NCI-H460 (cell line): ENCODE measurements at places on chromosomes 2 and 18.

- no peak for DNase-seq
Observed at GRCh38 chr2:16908656-16909055, 243.0 kb upstream of the CYRIA start.

DNA sequence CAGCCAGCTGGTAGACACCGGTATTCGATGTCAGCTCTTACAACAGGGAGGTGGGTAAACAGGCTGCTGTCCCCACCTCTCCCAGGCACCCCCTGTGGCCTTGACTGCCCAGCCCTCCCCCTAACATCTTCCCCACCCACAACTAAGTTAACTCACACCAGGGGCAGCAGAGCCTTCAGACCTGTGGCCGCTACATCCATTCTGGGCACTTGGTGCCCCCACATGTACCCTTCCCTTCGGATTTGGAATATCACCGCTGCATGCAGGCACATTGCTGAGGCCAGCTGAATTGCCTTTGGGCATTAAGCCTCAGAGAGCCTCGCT, 130.3 kb downstream of the MYCN start:
- no peak for DNase-seq

- DNase-seq = no peak
Observed at GRCh38 chr2:102664471-102664909, 45.1 kb downstream of the SLC9A2 start.

DNA sequence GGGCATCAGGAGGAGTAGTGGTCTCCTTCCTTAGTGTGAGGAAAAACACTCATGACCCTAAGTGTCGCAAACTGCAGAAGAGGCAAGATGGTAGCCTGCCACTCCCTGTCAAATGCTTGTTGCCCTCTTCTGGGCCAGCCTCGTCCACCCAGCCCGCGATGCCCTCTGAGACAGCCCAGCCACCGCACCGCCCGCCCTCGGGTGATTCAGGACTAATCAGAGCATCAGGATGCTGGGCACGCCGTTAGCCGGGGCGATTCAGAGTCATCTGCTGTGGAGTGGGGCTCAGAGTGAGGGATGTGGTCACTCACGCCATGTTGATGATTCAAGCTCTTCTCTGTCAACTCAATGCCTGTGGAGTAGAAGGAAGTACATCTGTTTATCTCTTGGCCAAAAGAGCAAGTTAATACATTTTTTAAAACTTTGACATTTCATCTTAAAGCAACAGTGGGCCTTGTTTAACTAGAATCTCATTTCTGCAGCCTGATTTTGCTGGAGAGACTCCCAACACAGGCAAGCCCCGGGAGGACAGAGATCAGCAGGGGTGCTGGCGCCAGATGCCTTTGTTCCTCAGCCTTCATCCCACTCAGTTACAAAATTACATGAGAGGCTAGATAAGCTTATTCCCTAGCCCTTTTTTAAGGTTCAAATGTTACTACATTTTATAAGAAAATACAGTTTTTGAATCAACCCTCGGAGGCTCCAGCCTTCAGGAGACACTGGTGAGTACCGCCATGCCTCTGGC, 79.0 kb downstream of the TMEM18 start:
- no peak for DNase-seq

GRCh38 chr18:5972298-5972697, 77.0 kb upstream of the TMEM200C start:
- DNase-seq = no peak

DNA sequence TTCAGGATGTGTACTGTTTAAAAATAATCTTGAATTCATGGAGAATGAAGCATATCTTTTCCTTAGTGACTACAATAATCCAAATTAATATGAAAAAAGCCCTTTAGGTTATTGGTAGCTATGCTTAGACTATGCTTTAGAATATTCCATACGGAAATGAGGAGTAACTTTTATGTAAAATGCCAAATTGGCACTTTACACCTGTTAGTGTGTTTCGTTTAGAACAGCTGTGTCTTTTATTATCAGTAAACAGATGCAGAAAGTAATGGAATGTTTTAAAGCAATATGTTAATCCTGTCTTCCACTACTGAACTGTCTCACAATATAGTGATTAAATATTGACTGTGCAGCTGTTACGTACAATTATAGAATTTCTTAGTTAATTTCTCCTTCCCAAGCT, 129.6 kb downstream of the PMS1 start:
- no peak for DNase-seq

- DNase-seq = peak; percentile 26
Observed at GRCh38 chr2:96470636-96471035, 34.5 kb downstream of the NEURL3 start.

DNA sequence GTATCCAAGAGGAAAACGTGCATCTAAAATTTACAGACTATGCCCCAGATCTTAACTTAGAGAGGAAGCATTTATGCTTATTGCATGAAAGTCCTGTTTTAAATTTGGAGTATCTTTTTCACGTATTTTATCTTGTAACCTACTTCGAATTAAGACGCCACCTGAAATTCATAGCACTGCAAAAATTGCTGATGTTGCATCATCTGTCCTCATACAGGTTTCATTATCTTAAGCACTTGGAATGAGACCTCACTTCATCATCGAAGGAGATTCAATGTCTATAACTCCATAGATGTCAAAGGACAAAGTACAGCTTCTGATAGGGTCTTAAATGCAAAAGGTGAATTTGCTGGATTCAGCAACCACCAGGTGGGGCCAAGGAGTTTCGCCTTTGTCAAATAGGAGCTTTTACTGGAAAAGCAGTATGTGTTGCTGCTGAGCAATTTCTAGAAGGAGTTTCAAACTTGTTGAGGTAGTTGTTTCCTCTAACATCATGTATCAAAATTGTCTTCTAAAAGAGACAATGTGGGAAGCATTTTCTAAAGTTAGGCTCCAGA, 106.4 kb upstream of the CCDC85A start:
- DNase-seq = peak; percentile 5

GRCh38 chr18:27668158-27668557, 483.1 kb upstream of the CHST9 start:
- no peak for DNase-seq

DNA sequence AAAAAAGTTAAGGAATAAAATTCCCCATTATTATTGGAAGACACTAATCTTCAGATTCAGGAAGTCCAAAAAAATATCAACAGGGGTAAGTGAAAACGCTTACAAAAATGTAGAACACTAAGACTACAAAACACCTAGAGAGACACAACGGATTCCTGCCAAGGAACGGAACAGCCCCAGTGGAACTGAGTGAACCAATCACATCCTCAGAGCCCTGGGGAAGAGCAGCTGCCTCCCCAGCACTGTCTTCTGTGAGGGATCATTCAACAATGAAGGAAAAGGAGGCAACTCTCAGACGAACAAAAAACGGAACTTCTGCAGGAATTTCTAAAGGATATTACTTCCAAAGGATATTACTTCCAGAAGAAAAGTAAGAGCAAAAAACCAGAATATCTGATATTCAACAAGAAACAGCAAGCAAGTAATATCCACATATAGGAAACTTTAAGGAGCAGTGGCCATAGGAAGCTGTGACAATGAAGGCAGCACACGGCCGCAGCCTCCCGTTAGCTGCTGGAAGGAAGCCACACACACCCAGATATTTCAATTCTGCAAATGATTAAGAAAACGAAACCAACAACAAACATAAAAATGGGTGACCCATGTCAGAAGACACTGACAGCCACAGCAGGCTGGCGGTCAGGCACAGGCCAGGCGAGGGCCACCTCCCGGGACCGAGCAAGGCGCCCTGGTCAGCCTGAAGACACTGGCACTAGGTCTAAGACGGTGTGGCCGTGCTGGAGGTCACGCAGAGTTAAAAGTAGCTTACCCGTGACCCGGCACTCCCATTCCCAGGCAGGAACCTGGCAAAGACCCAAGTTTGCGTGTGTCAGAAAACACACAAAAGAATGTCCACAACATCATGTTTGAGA, 81.8 kb downstream of the HDAC4 start:
- peak; percentile 33 for DNase-seq

DNA sequence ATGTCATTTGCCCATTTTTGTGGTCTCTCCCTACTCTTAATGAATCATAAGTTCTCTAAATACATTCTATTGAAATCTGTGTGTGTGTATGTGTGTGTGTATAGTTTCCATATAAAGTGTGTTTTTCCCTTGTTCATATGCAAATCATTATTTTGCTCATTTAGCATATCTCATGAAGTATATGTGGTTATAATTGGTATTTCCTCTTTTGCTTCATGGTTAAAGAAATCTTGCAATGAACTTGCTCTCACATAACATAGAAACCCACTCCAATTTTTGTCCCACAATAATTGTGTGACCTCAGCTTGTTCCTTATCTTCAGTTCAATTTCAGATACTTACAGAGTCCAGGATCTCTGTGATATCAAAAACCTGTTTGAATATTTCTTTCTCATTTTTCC, 1.2 kb downstream of the CPO start:
- no peak for DNase-seq

DNA sequence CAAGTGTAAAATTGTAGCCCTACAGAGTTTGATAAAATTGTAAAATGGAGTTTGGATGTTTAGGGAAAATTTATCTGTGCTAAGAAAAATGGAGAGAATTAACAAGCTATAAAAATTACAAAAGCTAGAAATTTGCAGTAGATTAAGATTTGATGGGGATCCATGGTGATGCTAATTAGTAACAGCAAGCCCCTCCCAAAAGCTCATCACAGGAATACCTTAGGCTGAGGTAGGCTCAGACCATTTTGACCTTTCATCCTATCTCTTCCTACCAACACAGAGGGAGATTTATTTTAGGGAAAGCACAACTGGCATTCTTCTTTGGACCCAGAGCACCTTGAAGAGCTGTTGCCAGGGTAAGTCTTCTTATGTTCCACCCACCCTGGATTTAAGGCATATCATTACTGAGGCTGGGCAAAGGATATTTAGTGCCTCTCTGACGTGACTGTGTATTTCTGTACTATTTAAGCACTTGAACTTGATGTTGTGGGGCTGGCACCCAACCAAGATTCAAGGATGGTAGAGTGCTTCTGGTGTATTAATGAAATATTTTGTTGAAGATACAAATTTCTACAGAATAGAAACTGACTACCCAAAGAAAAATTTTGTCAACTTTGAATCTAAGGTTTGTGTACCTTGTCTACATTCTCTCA, 70.8 kb upstream of the SLC39A10 start:
- no peak for DNase-seq

- no peak for DNase-seq
Observed at GRCh38 chr18:28781616-28782362, 604.9 kb upstream of the CDH2 start.

- DNase-seq = no peak
Observed at GRCh38 chr2:17190527-17190926, 327.7 kb downstream of the RAD51AP2 start.

DNA sequence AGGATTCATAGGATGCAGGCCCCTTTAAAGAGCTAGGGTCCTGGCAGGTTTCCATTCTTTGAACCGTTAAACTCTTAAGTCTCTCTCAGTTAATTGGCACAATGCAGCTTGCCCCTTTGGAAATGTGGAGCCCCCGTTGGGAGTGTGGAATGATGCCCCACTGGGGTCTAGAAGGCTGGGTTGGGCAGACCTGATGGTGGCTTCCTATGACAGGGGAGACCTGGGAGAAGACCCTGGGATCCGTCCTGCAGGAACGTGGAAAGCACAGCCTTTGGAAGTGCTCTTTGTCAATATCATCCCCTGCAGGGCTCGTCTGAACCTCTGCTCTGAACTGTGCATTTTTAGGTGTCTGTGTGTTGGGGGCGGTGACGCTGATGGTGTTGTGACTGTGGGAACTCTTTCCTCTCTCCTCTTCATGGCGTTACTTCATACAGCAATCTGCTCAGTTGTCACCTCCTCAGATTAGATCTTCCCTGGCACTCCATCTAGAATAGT, 190.6 kb downstream of the MYCN start:
- DNase-seq = no peak

- no peak for DNase-seq
Observed at GRCh38 chr2:212997526-212998020, 153.8 kb downstream of the IKZF2 start.

DNA sequence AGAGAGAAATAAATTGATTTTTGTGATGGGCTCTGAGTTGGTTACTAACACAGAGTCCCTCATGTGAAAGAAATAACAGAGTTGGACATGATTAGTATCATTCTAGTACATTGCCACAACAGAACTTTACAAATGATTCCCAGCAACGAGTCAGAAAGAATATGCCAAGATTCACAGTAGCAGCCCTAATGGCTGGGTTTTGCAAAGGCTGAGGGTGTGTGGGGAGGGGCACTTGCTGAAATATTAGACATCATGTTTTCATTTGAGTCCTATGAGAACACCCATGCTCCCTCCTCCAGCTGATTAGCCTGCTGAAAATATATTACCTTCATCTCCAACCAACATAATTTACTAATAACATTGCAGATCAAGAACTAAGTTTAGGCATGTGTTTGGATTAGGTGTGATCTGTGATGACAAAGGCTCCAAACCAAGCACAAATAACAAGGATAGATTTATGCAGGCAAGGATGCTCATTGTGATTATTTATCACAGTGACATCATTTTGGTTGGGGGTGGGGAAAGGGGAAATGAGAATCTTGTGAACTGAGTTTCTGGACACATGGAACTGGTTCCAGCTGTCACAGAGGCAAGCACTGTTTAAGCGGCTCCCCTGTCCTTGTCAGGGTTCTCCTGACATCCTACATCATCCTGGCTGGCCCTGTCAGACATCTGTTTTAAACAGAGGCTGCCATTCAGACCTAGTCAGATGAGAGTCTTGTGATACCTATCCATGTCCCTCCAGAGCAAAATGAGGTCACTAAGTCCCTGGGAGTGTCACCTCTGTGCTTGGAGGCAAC, 205.8 kb upstream of the NCKAP5 start:
- DNase-seq = no peak

- DNase-seq = no peak
Observed at GRCh38 chr2:58182527-58182926, 58.6 kb downstream of the FANCL start.

DNA sequence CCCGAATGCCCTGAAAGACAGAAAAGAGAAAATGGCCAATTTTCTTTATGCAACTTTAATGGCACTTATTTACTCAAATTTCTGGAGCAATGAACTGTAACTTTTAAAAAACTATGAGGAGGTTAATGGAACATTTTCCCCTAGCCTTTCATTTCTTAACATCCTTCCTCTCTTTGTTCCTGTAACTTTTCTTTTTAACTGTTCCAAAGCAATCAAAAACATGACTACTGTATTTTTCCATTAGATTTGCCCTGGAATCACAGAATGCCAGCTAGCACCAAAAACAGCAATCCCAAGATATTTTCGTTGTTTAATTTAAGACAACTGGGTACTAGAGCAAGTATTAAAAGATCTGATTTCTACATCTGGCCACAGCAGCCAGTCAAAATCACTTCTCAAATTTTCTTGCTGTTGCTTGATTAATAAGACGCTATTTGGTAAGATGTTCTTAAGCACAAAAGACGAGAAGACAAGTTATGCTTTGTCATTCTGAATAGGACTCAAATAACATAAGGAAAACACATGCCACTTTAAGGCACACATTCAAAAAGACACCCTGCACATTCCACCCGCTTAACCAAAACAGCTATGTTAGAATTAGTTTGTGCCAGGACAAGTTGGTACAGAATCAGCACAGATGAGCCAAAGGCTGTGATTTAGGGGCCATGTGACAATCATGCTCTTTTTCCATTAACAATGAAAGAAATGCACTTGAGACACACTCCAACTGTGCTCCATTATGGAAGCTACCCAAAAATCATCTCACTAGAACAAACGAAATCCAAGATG, 3.6 kb downstream of the STARD7 start:
- DNase-seq = peak; percentile 25
